Dermis blood vessel endothelial cell (primary cell): ENCODE measurements at places on chromosomes 16 and 17. TPM values are rescaled to one million over a fixed set of nuclear protein-coding genes. Genes with fewer than 3 reads are reported as not detected.
A peak's percentile ranks its signal among the peaks of the same experiment; 100 is the strongest.

Gene SPG7
- 145 and 170 TPM in 2 replicates for total RNA-seq

Gene ZNF319
- total RNA-seq: 3.4 and 6.0 TPM in 2 replicates

Gene CNEP1R1
- total RNA-seq: 21.3 and 30.5 TPM in 2 replicates

- DNase-seq: peak; percentile 10
Measured at GRCh38 chr17:10875430-10875851, 37.6 kb upstream of the PIRT start.

DNA sequence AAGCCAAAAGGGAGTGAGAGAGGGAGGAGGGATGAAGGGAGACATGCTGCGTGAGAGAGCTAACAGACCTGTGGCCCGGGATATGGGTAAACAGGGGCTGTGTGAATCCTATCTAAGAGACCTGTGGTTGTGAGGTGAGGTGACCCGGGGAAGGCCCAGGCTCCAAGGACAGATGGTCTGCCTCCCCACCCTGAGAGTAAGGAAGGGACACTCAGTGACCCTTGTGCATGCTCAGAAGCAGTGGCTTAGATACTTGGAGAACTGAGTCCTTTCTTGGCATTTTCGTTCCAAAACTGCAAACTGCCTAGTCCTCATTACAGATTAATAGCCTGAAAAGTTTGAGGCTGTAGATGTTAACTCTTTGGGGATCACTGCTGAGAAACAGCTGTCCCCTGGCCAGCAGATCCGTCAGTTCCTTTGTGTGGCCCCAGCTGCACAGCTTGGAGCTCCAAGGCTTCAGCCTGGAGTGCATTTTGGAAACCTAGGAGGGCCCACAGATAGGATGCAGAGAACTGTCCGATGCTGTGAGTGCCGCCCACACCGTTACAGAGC is 121.6 kb downstream of the SMG6 start:
- no peak for DNase-seq
